ENCODE measurements at places on chromosomes 4 and X.
A peak's percentile ranks its signal among the peaks of the same experiment; 100 is the strongest.

DNA sequence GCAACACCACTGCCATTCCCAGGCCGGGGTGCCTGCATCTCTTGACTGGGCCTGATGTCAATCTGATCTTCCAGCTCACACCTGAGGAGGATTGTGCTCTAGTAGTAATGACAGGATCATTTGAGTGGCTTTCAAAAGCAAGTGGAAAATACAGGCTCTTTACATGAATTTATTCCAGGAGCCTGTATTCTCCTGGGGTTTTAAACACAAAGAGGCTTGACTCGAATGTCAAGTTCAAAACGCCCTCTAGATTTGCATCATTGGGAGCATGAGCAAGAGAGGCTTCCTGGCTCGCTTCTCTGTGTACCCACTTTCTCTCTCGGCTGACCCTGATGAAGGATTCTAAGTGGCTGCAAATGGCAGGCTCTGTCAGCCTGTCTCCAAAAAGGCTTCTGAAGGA, 199.5 kb upstream of the PUDP start:
- no peak for DNase-seq

DNA sequence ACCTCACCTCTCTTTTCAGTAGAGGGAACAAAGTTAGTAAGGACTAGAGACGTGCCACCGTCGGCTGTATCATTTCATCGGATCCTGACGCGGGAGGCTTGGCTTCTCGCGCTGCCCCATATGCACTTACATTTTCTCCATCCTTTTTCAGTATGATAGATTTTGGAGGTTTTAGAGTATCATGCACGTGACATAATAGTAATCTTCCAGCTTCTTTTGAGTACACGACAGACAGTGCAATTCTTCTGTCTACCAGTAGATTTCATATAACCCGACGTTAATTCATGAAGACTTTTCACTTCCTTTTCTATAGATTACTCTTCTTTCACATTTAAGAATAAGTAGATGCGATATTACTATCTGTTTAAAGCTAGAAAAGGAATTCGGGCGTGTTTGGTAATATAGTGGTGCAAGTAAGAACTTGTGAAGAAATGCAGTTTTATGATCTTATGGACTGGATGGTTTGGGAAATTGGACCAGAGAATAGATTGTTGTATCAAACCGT, 1.0 kb downstream of the CDS1 start:
- peak; percentile 8 for DNase-seq

GRCh38 chrX:143472347-143472938, 44.8 kb downstream of the SPANXN3 start:
- DNase-seq: peak; percentile 93

GRCh38 chr4:86497980-86498862, 95.9 kb upstream of the PTPN13 start:
- peak; percentile 56 for DNase-seq

GRCh38 chr4:16890651-16891050, 7.8 kb downstream of the LDB2 start:
- DNase-seq: no peak

- no peak for DNase-seq
Measured at GRCh38 chrX:100650841-100651240, 6.8 kb downstream of the SRPX2 start.

- no peak for DNase-seq
Measured at GRCh38 chr4:62133101-62133897, 933.2 kb downstream of the ADGRL3 start.

DNA sequence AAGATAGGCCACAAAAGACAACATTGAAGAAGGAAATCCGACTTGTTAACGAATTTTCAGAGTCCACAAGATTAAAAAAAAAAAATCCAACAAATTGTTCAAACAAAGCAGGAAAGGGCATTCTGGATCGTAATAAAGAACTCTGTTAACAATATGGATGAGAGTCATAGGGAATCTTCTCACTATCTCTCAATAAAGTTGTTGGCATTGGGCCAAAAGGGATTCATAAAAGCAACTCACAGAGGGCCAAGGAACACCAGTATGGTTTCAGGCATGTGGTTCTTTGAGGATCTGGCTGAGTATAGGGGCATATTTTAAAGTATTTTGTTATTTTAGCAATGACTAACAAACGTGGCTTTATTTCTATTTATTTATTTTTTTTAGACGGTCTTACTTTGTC, 49.5 kb downstream of the SHISA3 start:
- no peak for DNase-seq

GRCh38 chr4:108360754-108361445, 192.2 kb upstream of the LEF1 start:
- DNase-seq: no peak

DNA sequence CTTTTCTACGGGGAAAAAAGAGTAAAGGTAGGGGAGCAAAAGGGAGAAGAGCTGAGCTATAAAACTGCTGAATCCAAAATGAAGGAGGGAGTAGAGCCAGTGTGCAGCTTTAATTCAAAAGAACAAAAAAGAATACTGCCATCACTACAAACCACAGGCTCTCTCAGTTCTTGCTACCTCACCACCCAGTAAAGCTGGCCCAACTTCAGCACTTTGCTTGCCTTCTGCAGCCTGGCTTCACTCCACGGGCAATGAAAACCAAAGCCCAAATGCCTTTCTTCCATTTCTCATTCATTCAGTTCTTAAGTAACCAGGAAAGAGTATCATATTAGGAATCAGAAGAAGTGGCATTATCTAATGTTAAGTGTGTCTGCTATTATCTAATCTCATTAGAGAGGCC, 376.8 kb downstream of the BCOR start:
- DNase-seq: no peak

GRCh38 chr4:155667568-155668511, 1.2 kb downstream of the GUCY1A1 start:
- peak; percentile 28 for DNase-seq

DNA sequence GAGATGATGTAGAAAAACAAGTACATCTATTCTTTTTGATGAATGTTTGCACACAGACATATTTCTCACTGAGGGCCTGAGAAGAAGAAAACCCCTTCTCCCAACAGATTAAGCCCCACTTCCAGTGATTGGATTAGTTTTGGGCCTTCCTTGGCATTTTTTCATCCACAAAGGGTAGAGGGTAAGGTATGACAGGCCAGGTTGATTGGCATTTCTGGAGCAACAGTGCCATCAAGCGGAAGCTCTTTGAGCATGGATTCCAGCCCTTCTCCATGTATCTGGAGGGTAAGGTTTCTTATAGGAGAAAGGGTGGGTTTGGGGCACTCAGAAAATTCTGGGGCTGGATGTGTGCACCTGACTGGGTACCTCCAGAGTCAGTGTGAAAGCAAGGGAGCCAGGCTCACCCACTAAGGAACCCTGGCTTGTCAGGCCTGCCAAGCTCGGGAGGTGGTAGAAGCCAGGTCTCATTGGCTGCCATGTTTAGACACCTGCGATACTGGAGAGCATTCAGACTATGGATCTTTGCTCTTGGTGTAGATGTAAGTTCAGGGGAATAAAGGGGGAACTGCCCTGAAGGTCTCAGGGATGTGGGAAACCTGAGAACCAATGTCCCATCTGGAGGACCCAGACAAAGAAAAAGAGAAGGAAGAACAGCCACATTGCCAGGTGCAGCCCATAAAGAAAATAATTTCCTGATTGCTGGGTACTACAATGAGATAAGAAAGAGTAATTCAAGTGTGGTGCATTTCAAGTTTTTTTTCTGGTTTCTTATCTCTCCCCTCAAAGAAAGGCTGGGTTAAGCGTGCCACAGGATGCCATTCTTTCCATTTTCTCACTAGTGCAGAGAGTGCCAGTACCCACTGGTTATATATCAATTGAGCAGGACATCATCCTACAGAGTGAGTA, 222.3 kb upstream of the AGTR2 start:
- no peak for DNase-seq

GRCh38 chr4:13543032-13543838, 1.1 kb downstream of the NKX3-2 start:
- no peak for DNase-seq

GRCh38 chr4:56106180-56107147, 157.7 kb downstream of the CEP135 start:
- no peak for DNase-seq

DNA sequence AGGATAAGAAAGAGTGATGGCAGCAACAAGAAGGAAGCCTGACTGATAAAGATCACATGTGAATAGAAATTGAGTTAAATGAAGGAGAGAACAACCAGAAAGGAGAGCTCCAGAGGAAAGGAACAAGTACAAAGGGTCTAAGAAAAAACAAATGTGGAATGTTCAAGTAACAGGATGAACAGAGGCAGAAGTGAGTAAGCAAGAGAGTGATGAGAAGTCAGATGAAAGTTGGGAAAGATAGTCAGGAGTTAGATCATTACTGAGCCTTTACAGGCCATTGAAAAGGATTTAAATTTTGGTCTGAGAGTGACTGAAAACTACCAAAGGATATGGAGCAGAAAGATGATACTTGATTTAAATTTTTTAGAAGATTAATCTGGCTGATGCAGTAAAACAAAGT, 38.1 kb downstream of the NFXL1 start:
- no peak for DNase-seq

DNA sequence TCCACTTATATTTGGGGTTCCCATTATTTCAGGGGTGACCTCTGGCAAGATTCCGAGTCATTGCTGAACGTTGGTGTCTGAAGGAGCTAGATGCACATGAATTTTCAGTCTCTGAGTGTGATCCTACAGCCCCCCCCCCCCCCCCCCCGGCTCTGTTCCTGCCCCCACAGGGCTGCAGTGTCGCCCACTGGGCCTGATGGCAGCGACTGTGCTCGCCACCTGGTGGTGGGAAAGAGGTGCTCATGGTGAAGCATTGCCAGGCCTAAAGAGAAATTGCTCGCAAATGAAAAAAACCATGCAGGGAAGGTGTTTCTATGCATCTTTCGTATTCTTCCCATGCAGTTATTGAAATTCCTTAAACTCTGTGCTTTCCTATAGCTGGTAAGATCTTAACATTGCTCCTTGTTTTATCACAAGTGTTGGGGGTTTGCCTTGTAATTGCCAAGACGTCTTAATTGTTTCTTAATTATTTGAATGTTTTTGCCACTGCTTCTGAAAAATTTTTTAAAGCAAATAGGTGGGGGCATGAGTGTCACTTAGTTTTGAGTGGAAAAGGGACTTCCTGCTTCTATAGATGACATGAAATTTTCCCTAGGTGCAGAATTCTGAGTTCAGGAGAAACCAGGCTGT, 63.2 kb downstream of the CLDN22 start:
- no peak for DNase-seq

GRCh38 chrX:1358793-1359476, 22.4 kb downstream of the IL3RA start:
- DNase-seq: no peak

- DNase-seq: no peak
Measured at GRCh38 chr4:108160741-108161352, 7.9 kb downstream of the LEF1 start.

DNA sequence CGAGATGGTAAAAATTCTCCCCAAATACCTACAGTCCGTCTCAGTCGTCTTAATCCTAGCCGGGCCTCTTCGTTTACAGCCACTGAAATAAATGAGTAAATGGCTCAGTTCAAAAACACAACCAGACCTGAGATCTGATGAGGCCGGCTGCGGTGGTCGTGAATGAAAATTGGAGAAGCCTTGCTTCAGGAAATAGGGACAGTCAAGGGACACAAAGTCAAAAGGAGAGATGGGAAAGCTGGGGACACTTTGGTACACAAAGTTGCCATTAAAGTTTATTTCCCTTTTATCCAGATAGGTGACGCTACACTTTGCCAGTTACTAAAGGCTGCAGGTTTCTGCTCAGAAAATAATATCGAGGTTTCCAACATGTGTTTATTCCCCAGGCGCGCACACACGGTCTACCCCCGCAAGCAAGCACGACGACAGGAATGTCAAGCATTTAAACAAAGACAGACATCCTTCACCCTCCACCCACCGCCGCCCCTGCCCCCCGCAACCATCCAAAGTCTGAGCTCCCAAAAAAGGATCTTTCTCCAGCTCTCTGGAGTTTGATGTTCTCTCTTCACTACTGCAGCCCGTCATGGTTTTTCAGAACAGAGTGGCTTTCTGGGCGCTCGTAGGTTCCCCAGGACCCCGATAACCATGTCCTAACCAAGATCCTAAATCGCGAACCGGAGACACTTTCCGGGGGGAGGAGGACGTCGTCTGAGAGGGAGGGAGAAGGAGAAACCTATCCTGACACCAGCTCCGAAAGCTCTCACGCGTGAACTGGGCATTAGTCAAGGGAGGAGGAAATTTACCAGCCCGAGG, 1.3 kb upstream of the PCDH7 start:
- peak; percentile 4 for DNase-seq

GRCh38 chrX:129188231-129188630, 335.1 kb downstream of the SMARCA1 start:
- no peak for DNase-seq
